Stimulated activated naive B cell treated with anti-CD40 and anti-IgM and Interleukin-4, amounts not matched to agents 10 μg/mL and 1 μg/mL and 100 μg/mL, for 72 hours (primary cell): ENCODE measurements at places on chromosomes 7 and 10.
A peak's percentile ranks its signal among the peaks of the same experiment; 100 is the strongest.

- no peaks in the 10 kb centered on the region for H3K36me3 ChIP-seq
- no peak overlapping the region for H3K27ac ChIP-seq
- H3K4me3 ChIP-seq = no peak overlapping the region
- H3K4me1 ChIP-seq = no peaks in the 10 kb centered on the region
- H3K27me3 ChIP-seq = peaks cover 9% of the 10 kb centered on the region
- no peak for DNase-seq
Observed at GRCh38 chr7:42210779-42211178, 26.2 kb downstream of the GLI3 start.

DNA sequence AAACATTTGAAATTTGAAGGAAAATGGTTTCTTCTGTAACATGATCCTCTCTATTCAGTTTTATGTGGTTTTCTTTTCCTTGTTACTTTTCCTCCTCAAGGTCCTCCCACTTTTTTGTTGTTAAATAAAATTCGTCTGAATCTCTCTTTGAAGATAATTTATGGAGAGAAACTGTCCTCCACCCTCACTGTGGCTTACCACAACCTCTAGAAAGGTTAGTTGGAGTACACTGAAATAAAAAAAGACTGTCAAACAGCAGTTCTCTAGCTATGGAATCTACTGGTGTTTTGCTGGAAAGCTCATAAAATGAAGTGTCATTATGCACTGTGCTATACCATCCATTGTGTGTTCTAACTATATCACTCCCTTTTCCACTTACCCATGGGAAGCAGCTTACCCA is 189.4 kb downstream of the HDAC9 start:
- peaks cover 15% of the 10 kb centered on the region for H3K4me1 ChIP-seq
- no peaks in the 10 kb centered on the region for H3K27me3 ChIP-seq
- DNase-seq = no peak

GRCh38 chr10:106795619-106796018 is 368.9 kb downstream of the SORCS1 start:
- H3K4me3 ChIP-seq = no peak overlapping the region
- no peaks in the 10 kb centered on the region for H3K27me3 ChIP-seq
- DNase-seq = peak; percentile 20
- H3K4me1 ChIP-seq = no peaks in the 10 kb centered on the region

- no peak overlapping the region for H3K27ac ChIP-seq
- no peaks in the 10 kb centered on the region for H3K36me3 ChIP-seq
- peaks cover 4% of the 10 kb centered on the region for H3K27me3 ChIP-seq
Observed at GRCh38 chr10:33735464-33735923, 401.0 kb upstream of the NRP1 start.

DNA sequence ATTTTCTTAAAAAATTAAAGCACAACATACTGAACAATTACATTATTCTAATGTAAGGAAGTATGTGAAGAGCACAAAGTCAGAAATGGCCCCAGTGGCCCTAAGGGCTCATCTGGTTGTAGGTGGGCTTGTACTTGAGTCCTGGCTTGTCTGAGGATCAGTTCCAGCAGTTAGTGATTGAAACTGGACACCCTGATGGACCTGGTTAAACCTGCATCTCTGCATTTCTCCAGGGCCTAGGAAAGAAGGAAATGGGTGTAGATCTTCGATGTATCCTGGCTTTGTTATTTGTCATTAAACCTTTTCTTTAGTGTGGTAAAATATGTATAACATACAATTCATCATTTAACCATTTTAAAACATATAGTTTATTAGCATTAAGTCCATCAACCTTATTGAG is 9.7 kb upstream of the AKR1C2 start:
- H3K27ac ChIP-seq = no peak overlapping the region
- no peaks in the 10 kb centered on the region for H3K27me3 ChIP-seq
- H3K4me1 ChIP-seq = no peaks in the 10 kb centered on the region
- H3K36me3 ChIP-seq = no peaks in the 10 kb centered on the region
- DNase-seq = no peak
- H3K4me3 ChIP-seq = no peak overlapping the region

DNA sequence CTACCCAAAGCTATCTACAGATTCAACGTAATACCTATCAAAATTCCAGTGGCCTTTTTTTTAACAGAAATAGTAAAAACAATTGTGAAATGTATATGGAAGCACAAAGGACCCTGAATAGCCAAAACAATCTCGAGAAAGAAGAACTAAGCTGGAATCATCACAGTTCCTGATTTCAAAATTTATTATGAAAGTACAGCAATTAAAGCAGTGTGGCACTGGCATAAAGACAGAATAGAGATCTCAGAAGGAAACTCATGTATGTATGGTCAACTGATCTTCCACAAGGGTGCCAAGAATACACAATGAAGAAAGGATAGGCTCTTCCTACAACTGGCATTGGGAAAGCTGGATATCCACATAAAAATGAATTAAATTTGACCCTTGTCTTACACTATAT is 23.2 kb downstream of the PNLIPRP3 start:
- no peaks in the 10 kb centered on the region for H3K36me3 ChIP-seq
- no peak for DNase-seq
- peaks cover 1% of the 10 kb centered on the region for H3K27me3 ChIP-seq
- no peak overlapping the region for H3K4me3 ChIP-seq
- H3K27ac ChIP-seq = no peak overlapping the region

- H3K4me1 ChIP-seq = no peaks in the 10 kb centered on the region
- no peak overlapping the region for H3K4me3 ChIP-seq
- no peak for DNase-seq
- H3K36me3 ChIP-seq = no peaks in the 10 kb centered on the region
- H3K27me3 ChIP-seq = no peaks in the 10 kb centered on the region
- H3K27ac ChIP-seq = no peak overlapping the region
Observed at GRCh38 chr7:46230990-46231305, 309.9 kb upstream of the IGFBP3 start.

- peaks cover 75% of the 10 kb centered on the region for H3K36me3 ChIP-seq
- H3K4me3 ChIP-seq = peak overlapping the region; percentile 79
- peaks cover 78% of the 10 kb centered on the region for H3K4me1 ChIP-seq
- no peaks in the 10 kb centered on the region for H3K27me3 ChIP-seq
Observed at GRCh38 chr7:135205850-135206249, 5.5 kb downstream of the WDR91 start.

- peak; percentile 41 for DNase-seq
- peak overlapping the region; percentile 95 for H3K27ac ChIP-seq
- peaks cover 28% of the 10 kb centered on the region for H3K4me1 ChIP-seq
- H3K36me3 ChIP-seq = no peaks in the 10 kb centered on the region
- no peaks in the 10 kb centered on the region for H3K27me3 ChIP-seq
- H3K4me3 ChIP-seq = peak overlapping the region; percentile 55
Observed at GRCh38 chr10:132929953-132930548, 12.3 kb downstream of the CFAP46 start.

- H3K4me3 ChIP-seq = no peak overlapping the region
- no peaks in the 10 kb centered on the region for H3K36me3 ChIP-seq
- no peak overlapping the region for H3K27ac ChIP-seq
- no peak for DNase-seq
Observed at GRCh38 chr10:20767028-20767427, 130.1 kb downstream of the NEBL start.

- no peak for DNase-seq
- peaks cover 3% of the 10 kb centered on the region for H3K36me3 ChIP-seq
- no peak overlapping the region for H3K4me3 ChIP-seq
- no peak overlapping the region for H3K27ac ChIP-seq
Observed at GRCh38 chr7:106358103-106358663, 73.4 kb upstream of the NAMPT start.

DNA sequence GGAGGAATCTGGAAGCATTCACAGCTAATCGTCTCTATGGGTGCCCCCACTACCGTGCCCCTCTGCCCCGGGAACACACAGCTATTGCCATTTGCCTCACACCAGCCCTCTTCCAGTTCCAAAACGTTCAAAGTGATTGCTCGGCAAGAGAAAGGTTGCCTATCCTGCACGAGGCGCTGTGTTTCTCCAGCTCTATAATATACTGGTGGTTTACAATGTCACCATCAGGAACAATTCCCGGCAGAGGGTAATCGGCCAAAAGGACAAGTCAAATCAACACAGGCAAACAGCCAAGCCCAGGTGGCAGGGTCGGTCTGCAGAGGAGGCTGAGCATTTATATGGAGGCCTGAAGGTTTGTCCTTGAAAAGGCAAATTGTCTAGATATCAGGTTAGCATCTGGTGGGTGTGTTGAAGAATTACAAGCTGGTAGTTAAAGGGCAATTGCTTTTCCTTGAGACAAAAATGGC is 29.2 kb upstream of the TNS3 start:
- peaks cover 3% of the 10 kb centered on the region for H3K4me1 ChIP-seq
- no peaks in the 10 kb centered on the region for H3K36me3 ChIP-seq
- no peak overlapping the region for H3K4me3 ChIP-seq
- no peak overlapping the region for H3K27ac ChIP-seq
- DNase-seq = no peak

GRCh38 chr7:89943525-89944050 is 210.7 kb upstream of the STEAP1 start:
- H3K27me3 ChIP-seq = no peaks in the 10 kb centered on the region
- no peaks in the 10 kb centered on the region for H3K4me1 ChIP-seq
- H3K27ac ChIP-seq = no peak overlapping the region
- DNase-seq = no peak
- no peak overlapping the region for H3K4me3 ChIP-seq

DNA sequence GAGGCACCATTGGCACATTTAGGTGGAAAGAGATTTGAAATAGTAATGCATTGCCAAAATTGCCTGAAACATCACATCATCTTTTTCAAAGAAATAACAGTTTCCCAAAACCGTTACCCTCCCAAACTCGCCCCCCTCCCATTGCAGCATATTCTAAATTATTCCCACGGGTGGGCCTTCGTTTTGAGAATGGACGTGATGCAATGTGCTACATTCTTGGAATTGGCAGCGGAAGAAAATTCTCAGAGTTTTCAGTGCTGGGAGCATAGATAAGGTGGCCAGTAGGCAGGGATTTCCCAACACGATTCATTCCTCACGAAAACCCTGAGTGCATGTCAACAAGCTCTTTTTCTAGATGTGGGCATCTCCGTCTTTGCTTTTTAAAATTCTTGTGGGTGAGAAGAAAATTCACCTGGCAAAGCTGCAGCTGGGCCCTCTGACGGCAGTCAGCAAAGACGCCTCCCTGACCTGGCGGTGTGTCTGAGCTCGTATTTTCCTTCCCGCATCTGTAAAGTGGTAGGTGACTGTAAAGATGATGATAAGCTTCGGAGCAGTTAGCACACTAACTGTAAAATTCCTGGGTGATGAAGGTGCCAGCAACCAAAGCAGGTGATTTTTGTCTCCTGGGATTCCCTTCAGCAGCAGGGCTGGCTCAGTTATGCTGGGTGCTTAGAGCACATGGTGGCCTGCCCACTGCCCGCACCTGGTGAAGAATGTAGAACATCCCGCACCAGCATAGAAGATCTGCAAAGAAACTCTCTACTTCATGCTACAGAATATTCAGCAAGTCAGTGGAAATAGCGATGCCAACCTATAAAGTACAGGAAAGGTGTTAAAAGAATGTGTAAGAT is 141.9 kb upstream of the KLF6 start:
- peak overlapping the region; percentile 21 for H3K27ac ChIP-seq
- no peaks in the 10 kb centered on the region for H3K27me3 ChIP-seq
- peaks cover 3% of the 10 kb centered on the region for H3K36me3 ChIP-seq
- peaks cover 10% of the 10 kb centered on the region for H3K4me1 ChIP-seq
- DNase-seq = no peak
- no peak overlapping the region for H3K4me3 ChIP-seq

DNA sequence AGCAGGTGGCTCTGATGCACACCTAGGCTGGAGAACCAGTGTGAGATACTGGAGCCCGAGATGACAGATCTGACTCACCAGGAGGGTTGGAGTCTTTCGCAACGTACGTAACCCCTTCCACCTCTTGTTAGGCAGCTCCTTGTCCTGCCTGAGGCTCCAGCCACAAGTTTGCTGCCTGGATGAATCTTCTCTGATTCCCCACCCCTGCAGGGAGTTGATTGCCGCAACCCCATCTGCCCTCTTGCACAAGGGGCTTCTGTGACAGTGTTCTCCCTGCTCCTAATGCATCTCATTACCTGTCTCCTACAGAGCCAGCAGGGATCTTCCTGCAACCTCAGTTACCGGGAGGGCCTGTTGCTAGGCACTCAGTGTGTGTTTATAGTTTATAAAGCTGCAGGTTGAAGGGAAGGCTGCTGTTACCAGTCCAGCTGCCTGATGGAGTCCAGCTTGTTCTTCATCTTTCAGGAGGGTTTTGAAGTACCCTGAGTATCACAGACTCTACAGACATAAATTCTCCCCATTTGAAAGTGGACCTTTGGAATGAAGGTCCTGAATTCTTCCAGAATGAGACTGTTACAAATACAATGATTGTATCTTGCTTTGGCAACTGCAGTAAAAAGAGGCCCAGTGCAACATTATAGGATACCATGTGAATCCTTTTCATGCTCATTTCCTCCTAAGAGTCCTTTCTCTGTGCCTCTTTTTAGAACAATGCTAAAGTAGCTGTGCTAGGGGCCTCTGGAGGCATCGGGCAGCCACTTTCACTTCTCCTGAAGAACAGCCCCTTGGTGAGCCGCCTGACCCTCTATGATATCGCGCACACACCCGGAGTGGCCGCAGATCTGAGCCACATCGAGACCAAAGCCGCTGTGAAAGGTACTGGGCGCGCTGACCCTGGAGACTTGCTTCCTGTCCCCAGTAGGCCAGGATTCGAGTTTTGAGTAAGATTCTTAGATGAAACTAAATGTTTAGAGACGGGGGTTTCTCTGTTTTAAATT is 6.5 kb downstream of the MDH2 start:
- H3K36me3 ChIP-seq = peaks cover 29% of the 10 kb centered on the region
- peaks cover 16% of the 10 kb centered on the region for H3K4me1 ChIP-seq
- H3K4me3 ChIP-seq = no peak overlapping the region
- no peaks in the 10 kb centered on the region for H3K27me3 ChIP-seq
- DNase-seq = no peak

DNA sequence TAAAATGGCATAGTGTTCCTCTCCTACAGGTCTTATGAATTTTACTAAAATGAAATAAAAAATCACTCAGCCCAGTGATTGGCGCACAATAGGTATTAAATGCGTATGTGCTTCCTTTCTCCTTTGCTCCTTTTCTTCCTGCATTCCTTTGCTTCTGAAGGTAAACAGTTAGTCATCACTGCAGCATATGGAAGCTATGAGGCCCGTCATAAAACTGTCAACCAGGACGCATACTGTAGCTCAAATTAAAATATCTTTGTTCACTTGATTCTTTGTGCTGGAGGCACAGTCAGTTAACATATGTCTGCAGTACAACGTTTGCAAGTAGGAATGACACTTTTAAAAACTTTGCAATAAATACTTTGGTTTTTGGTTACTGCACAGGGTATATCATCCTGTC is 374.7 kb downstream of the TCERG1L start:
- H3K27ac ChIP-seq = no peak overlapping the region
- H3K4me3 ChIP-seq = no peak overlapping the region
- no peaks in the 10 kb centered on the region for H3K4me1 ChIP-seq

DNA sequence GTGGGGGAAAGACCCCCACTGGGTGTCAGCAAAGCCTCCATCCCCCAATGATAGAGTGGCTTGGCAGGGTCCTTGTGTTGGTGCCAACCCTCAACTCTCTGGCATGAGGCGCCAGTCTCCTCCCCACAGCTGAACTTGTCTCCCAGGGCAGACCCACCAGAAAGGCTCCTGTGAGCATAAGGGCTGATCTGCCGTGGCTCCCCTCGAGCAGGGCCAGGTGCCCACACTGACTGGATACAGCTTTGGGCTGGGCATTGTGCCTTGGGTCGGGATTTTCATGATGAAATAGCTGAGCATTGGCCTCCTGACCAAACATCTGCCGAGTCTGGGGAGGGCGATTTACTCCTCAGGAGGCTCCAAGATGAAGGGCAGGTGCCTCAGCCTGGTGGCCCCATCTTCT is 68.1 kb upstream of the NPTX2 start:
- H3K4me3 ChIP-seq = no peak overlapping the region
- H3K27me3 ChIP-seq = no peaks in the 10 kb centered on the region
- no peaks in the 10 kb centered on the region for H3K36me3 ChIP-seq
- no peak for DNase-seq
